Stimulated activated effector memory CD8-positive, alpha-beta T cell treated with anti-CD3 and anti-CD28 coated beads, Interleukin-12 subunit alpha, Interleukin-12 subunit beta, amount 100 ng/mL, for 72 hours (primary cell): ENCODE measurements at places on chromosomes 7 and 10.
A peak's percentile ranks its signal among the peaks of the same experiment; 100 is the strongest.

DNA sequence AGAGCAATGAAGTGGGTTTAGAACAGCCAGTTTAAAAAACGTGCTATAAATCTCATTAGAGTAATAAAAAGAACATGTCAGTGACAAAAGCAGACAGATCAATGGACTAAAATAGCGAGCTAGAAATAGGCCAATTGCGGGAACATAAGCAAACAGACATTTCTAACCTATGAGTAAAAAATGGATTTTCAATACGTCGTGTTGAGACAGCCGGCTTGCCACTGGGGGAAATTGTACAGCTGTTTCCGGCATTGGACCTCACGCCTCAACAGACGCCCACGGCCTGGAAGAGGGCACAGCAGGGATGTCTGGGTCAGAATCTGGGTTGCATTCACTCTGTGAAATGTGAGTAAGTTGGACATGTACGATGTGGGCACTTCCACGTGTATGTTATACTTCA, 92.9 kb downstream of the SVOPL start:
- DNase-seq, result peak; percentile 11

GRCh38 chr10:78953113-78953798, 115.5 kb upstream of the ZMIZ1 start:
- DNase-seq, result no peak

DNA sequence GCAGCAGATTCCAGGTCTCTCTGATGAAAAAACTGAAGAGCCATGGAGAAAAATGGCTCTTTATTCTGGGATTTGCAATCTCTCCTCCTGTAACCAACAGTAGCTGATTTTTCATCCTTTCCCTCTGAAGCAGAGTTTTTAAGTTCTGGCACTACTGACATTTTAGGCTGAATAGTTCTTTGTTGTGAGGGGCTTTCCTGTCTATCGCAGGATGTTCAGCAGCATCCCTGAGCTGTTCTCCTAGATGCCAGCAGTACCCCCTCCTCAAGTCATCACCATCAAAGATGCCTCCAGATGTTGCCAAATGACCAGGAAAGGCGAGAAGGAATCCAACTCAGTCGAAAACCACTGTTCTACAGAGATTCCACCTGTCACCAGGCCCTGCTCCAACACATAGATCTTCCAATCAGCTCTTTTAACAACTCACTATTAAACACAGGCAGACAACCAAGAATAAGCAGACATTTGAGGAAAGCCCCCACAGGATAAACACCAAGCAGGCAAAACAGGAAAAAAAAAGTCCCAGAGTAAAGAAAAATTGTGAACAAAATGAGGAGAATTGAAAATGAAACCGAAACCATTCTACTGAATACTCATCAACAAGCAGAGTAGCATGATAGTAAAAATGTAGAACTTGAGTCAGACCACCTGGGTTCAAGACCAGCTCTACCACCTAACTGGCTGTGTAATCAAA, 124.8 kb downstream of the MPP7 start:
- no peak for DNase-seq

DNA sequence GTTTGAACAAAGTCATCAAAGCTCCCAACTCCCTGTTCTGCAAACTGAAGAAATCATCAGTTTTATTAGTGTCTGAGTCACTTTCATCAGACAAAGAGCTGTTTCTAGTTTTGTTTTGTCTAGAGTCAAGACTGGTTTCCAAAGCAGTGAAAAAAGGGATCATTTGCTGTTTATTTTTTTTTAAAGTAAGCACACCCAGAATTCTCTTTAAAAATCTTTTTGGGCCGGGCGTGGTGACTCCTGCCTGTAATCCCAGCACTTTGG, 972.0 kb upstream of the CELF2 start:
- DNase-seq, result no peak

GRCh38 chr10:90421874-90422273, 436.0 kb downstream of the HTR7 start:
- no peak for DNase-seq

DNA sequence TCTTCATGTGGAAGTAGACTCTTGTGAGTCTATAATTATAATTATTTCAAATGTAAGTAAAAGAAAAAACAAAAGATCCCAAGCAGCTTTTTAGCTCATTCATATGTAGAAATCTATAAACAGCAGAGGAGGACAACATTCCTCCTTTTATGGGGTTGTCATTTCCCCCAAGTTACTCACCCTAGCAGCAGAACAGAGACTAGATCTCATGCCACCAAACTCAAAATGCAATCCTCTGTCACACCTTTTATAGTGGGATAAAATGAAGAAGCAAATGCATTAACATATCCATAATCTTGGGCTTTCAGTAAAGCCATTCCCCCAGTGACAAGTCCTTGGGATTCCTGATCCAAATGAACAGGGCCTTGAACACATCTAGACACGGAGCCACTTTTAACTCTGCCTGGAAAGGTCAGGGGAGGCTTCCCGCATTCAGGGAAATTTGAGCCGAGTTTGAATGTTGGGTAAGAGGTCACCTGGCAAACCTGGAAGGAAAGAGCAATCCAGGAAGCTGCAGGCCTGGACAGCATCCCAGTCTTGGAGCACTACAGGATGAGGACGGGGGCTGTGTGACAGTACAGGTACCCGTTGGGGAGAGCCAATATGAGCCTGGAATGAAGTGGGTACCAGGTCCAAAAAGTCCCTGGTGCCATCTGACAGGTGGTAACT, 76.4 kb downstream of the DOCK4 start:
- DNase-seq, result no peak

DNA sequence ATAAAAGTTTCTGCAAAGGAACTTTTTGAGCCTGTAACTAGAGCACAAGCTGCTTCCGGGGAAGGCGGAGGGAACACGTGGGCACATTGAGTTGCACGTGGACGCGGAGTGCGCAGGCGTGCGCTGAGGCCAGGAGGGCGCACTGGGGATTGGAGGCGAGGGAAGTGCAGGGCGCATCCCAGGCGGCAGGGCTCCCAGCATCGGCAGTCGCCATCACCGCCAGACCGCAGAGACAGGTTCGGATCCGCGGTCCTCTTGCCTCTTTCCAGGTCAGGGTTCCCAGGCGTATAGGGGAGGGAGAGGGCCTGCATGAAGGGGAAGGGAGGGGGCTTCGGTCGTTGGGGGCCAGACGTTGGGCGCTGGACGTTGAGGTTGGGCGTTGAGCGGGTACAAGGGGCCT, at the start of gene TDRD1:
Gene TDRD1 (plus strand): TSS at position 206 of the 400 bp plus-strand sequence. CDS start 8,479 bp downstream, outside the sequence.
- no peak for DNase-seq

GRCh38 chr7:28999427-28999826, 41.3 kb upstream of the TRIL start:
- no peak for DNase-seq

DNA sequence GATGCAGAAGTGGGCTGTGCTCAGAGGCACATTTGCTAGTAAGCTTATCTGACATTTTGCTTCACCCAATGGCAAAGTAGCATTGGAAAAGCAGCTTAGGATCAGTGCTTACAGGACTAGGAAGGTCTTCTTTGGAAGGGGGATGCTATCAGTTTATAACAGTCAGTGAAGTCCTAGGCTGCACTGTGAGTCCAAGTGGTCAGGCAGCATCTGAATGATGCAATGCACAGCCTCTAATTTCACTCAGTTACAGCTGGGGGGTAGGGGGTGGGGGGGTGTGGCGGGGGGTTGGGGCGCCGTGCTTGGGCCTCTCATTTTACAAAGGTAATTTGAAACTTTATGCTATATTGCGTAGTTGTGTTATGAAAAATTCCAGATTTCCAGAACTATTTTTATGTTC, 652.3 kb upstream of the MGMT start:
- no peak for DNase-seq

DNA sequence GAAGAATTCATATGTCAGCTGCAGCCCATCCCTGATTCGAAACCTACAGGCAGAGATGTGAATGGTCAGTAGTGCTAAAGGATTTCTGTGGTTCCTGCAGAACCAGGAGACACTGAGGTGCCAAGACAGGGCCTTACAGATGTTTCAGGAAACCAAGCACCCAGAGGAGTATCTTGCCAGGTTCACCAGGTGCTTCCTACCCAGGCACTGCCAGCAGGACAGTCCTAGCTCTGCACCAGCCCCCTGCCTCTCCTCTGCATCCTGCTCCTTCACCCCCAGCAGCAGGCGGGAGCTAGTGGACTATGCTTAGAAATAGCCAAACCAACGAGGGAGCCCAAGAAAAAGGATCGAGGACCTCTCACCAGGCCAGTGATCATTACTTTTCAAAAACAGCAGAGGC, 4.2 kb upstream of the IKZF1 start:
- no peak for DNase-seq

DNA sequence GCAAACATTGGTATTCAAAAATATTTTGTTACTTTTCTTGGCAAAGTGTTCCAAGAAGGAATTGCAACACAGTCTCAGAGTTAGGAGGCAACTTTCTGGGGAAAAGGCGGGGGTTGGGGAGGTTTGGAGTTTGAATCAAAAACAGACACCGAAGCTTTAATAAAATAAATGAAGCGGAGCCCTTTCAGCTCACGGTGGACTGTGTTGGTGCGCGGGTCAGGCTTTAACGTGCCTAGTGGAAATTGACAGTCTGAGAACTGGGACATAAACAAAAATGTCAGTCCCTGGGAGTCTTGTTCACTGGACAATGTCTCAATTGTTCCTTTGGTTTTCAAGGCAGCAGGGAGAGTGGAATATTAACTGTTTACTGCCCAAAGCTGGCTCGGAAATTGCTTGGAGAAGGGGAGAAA, 109.3 kb downstream of the TCF7L2 start:
- no peak for DNase-seq

DNA sequence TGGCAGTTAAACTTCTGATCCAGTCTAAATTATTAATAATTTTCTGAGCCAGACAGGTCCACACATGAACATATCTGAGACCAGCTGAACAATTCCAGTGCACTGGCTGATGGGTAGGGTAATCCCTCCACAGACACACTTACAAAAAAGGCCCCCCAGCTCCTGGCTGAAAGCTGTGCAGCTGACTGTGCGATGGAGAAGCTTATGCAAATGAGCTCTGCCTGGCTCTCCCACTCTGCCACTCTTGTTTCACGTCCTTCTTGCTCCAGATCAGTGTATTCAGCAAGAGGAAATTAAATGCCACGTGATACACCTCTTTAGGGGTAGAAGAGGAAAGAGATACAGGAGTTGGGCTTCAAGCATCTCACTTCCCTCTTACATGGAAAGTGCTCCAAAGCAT, 76.4 kb upstream of the FEZF1 start:
- no peak for DNase-seq

DNA sequence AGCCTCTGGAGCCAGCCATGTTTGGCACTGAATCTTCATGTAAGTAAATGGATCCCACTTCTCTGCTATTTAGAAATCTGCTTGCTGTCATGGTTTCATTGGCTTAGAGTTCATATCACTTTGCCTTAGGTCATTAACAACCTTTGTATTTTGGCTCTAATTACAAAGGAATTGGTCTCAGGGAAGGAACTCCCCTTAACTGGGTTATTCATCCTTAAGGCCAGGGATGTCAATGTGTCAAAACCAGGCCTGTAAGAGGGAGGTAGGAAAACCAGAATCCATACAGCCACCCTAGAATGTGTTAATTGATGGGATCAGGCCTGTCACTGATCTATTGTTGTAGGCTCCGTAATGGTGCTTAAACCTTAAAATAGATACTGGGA, 67.3 kb downstream of the ST7 start:
- no peak for DNase-seq

DNA sequence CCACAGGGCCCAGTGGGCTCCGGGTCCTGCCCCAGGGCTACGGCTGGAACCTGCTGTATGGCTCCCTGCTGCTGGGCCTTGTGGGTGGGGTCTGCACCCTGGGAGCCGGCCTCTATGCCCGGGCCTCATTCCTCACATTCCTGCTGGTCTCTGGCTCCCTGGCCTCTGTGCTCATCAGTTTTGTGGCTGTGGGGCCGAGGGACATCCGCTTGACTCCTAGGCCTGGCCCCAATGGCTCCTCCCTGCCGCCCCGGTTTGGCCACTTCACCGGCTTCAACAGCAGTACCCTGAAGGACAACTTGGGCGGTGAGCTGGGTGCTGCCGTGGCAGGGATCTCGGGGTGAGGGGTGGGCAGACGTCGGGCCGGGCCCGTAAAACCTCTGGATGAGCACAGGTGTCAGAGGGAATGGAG, 4.4 kb downstream of the SLC12A9 start:
- no peak for DNase-seq

DNA sequence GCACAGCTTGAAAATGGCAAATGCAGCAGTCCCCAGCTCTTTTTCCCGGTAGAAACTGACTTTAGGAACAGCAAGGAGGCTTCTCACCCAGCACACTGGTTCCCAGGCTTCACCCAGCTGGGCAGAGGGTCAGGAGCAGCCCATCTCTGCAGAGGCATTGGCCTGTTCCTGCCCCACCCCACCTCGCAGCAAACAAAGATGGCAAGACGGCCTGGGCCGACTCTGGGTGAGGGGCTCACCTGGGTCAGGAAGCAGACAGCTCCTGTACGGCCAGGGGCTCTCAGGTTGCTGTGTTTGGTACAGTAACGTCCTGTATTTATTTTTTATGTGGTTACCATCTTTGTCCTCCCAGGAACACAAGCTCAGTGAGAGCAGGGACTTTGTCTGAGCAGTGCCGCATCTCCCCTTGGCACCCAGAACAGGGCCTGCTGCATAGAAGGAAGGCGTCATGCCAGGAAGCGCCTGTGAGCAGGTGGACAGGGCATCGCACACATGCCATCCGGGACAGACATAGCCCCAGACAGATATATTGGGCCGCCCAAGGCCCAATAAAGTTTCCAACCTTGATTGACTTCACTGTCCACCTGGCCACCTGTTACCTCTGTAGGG, 585.0 kb upstream of the FOXK1 start:
- no peak for DNase-seq

DNA sequence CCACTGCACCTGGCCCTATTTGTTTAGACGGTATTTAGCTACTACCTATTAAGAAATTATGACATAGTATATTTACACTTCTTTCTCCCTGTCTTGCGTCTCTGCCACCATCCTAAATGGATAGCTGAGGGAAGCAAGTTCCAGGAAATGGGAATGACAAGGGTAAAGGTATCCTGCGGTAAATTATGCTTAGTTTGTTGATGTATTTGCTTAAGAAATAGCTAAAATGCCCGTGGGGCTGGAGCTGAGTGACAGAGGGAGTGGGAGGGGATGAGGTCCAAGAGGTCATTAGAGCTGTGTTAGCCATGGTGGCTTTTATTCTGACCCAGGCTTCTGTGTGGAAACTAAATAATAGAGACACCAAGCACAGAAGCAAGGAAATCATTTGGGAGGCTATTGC, 29.0 kb upstream of the UBE2D1 start:
- no peak for DNase-seq

DNA sequence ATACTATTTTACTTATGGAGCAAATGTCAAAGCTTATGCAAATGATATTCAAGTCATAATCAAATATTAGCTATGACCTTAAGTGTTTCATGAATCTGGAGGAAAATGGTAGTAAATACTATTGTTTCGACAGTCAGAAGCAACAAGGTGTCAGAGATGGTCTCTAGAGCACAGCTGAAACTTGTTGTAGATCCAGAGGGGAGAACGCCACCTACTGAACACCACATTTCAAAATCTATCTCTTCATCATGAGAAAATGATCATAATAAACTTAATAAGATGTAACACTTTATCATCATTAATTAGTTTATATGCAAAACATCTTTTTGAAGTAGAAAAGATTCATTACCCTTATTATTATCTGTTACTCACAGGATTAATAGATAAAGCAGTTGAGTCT, 418.7 kb downstream of the GATA3 start:
- no peak for DNase-seq
